ENCODE measurements at places on chromosomes 1 and 21.
A peak's percentile ranks its signal among the peaks of the same experiment; 100 is the strongest.

- H3K27me3 ChIP-seq = peaks cover 11% of the 10 kb centered on the region
- H3K27ac ChIP-seq = no peak overlapping the region
- no peak for DNase-seq
- no peaks in the 10 kb centered on the region for H3K4me1 ChIP-seq
- H3K4me3 ChIP-seq = no peak overlapping the region
Observed at GRCh38 chr21:45299864-45300785, 12.4 kb upstream of the POFUT2 start.

DNA sequence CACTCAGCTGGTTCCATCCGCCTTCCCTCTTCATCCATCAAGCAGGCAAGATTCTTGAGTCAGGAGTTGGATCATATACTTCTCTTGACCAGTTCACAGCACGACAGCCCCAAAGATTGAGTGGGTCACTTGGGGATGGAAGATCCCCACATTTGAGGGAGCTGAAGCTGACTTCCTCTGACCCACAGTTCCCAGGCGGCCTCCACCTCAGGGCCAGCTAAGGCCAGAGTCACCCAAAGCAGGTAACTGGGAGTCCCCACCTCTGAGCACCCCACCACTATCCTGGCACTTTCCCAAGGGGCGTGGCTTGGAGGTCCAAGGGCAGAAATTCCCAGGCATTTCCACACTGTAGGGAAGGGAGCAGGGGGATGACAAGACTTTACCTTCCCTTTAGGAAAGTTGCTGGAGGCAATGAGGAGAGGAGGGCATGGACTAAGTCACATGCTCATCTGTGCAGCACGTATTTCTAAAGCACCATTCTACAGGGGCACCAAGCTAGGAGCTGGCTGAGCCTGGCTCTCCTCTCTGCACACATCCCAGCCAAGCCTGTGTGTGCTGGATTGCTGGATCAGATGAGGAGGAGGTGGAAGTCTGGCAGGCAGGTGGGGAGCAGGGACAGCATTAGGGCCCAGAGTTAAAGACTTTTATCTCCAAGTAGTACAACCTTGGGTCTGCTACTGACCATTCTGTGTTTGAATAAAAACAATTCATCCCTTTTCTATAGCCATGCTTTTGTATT lies 1.3 kb upstream of the RD3 start:
- H3K27me3 ChIP-seq = peaks cover 9% of the 10 kb centered on the region
- no peak for DNase-seq

DNA sequence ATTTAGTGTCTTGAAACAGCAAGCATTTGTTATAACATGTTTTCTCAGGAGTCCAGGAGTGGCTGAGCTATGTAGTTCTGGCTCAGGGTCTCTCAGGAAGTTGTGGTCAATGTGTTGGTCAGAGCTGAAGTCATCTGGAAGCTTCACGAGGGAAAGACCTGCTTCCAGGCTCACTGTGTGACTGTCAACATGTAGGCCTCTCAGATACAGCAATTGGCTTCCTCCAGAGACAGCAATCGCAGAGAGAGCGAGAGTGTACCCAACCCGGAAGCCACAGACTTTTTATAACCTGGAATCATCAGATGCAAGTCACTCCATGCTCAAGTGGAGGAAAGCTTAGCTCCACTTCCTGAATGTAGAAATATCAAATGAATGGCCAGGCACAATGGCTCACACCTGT lies 40.9 kb downstream of the TNFRSF9 start:
- H3K36me3 ChIP-seq = no peaks in the 10 kb centered on the region
- peak overlapping the region; percentile 56 for H3K27ac ChIP-seq
- H3K27me3 ChIP-seq = no peaks in the 10 kb centered on the region
- H3K4me3 ChIP-seq = no peak overlapping the region

- no peaks in the 10 kb centered on the region for H3K27me3 ChIP-seq
- no peak for DNase-seq
- H3K4me3 ChIP-seq = no peak overlapping the region
- H3K4me1 ChIP-seq = peaks cover 50% of the 10 kb centered on the region
- peak overlapping the region; percentile 65 for H3K27ac ChIP-seq
Observed at GRCh38 chr1:172549621-172550280, 16.8 kb downstream of the SUCO start.

GRCh38 chr1:153506831-153507413 lies 28.9 kb downstream of the S100A6 start:
- H3K4me3 ChIP-seq = no peak overlapping the region
- no peaks in the 10 kb centered on the region for H3K36me3 ChIP-seq
- H3K27ac ChIP-seq = no peak overlapping the region
- H3K4me1 ChIP-seq = peaks cover 7% of the 10 kb centered on the region

GRCh38 chr1:118978914-118979701 lies 9.0 kb downstream of the TBX15 start:
- DNase-seq = no peak
- no peak overlapping the region for H3K27ac ChIP-seq
- peaks cover 87% of the 10 kb centered on the region for H3K27me3 ChIP-seq
- H3K4me3 ChIP-seq = no peak overlapping the region
- no peaks in the 10 kb centered on the region for H3K4me1 ChIP-seq

DNA sequence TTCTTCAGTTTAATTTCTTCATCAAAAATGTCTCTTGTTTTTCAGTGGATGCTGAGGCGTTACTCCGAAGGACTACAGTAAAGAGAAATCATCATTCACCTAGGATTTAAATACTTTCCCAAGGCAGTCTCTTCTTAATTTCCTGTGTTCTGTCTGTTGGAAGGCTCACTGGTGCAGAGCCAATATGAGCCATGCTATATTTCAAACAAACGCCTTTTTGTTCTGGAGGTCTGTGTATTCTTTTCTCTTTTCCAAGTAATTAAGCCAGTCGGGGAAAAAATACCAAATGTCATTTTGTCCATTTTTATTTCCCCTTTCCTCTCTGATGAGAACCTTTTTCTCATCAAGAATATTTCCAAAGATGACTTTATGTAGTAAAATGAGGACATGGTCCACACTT lies 206.5 kb downstream of the RWDD3 start:
- no peak overlapping the region for H3K4me3 ChIP-seq
- H3K4me1 ChIP-seq = no peaks in the 10 kb centered on the region
- H3K36me3 ChIP-seq = no peaks in the 10 kb centered on the region
- no peak overlapping the region for H3K27ac ChIP-seq
- DNase-seq = no peak

- H3K27ac ChIP-seq = no peak overlapping the region
- peaks cover 26% of the 10 kb centered on the region for H3K27me3 ChIP-seq
- no peaks in the 10 kb centered on the region for H3K36me3 ChIP-seq
- H3K4me3 ChIP-seq = no peak overlapping the region
Observed at GRCh38 chr1:4109628-4109940, 209.5 kb upstream of the C1orf174 start.

- no peaks in the 10 kb centered on the region for H3K27me3 ChIP-seq
- no peak for DNase-seq
- no peak overlapping the region for H3K4me3 ChIP-seq
- peaks cover 15% of the 10 kb centered on the region for H3K36me3 ChIP-seq
- H3K27ac ChIP-seq = no peak overlapping the region
Observed at GRCh38 chr1:28466226-28466778, 39.5 kb upstream of the RCC1 start.

DNA sequence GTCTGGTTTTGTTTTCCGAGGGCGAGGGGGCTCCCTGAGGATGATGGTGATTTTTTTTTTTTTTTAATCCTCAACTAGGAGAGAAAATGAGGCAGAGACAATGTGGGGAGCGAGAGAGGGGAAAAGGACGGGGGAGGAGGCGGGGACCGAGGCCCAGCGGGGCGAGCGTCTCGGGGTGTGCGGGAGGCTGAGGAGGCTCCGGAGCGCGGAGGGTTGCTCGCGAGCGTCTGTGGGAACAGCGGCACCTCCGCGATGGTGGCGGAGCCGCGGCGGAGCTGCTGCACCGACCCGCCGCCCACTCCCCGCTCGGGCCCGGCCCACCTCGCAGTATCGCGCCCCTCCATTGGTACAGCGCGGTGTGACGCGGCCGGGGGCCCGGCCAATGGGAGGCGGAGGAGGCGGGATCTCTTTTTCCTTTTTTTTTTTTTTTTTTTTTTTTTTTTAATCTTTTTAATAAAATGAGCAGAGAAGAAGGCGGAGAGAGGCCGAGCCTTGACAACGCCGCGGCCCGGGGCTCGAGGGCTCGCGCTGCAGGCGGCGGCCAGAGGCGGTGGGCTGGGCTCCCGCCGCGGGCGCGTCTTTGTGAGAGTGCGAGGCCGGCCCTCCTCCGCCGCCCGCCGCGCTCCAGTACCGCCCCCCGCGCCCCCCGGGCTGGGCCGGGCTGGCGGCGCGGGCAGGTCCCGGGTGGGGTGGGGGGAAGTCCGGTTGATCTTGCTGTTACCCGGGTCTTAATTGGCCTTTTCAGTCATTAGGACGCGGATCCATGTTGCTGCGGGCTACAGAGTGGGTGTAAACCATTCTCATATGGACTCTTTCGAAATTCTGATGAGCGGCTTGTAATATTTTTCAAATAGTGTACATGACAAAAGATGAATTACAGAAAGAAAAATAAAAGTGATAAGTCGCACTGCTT lies at the start of gene RERE:
TSS of gene RERE (minus strand) at position 229 of the 913 bp plus-strand sequence.
- DNase-seq = peak; percentile 97
- H3K4me1 ChIP-seq = peaks cover 42% of the 10 kb centered on the region
- H3K4me3 ChIP-seq = peak within 1 kb of the TSS; percentile 92
- H3K36me3 ChIP-seq = peaks cover 14% of the 10 kb centered on the region
- peak within 1 kb of the TSS; percentile 97 for H3K27ac ChIP-seq

- H3K27me3 ChIP-seq = peaks cover 51% of the 10 kb centered on the region
- no peaks in the 10 kb centered on the region for H3K36me3 ChIP-seq
- no peak overlapping the region for H3K27ac ChIP-seq
- H3K4me1 ChIP-seq = no peaks in the 10 kb centered on the region
- H3K4me3 ChIP-seq = no peak overlapping the region
- no peak for DNase-seq
Observed at GRCh38 chr21:42595283-42596187, 57.9 kb upstream of the PDE9A start.

- H3K4me3 ChIP-seq = peak overlapping the region; percentile 99
- DNase-seq = no peak
- peaks cover 47% of the 10 kb centered on the region for H3K36me3 ChIP-seq
- no peaks in the 10 kb centered on the region for H3K27me3 ChIP-seq
Observed at GRCh38 chr21:33268737-33269441, 2.7 kb downstream of the IL10RB start.

GRCh38 chr1:153476491-153477093 lies 16.1 kb upstream of the S100A7 start:
- H3K36me3 ChIP-seq = no peaks in the 10 kb centered on the region
- no peak overlapping the region for H3K4me3 ChIP-seq

- peaks cover 11% of the 10 kb centered on the region for H3K4me1 ChIP-seq
- DNase-seq = peak; percentile 54
- no peak overlapping the region for H3K4me3 ChIP-seq
- H3K27ac ChIP-seq = no peak overlapping the region
- peaks cover 9% of the 10 kb centered on the region for H3K27me3 ChIP-seq
- H3K36me3 ChIP-seq = peaks cover 13% of the 10 kb centered on the region
Observed at GRCh38 chr1:27388337-27389005, 4.0 kb upstream of the GPR3 start.

- H3K4me1 ChIP-seq = peaks cover 6% of the 10 kb centered on the region
- no peak for DNase-seq
- no peaks in the 10 kb centered on the region for H3K36me3 ChIP-seq
- H3K27me3 ChIP-seq = peaks cover 12% of the 10 kb centered on the region
Observed at GRCh38 chr1:40153073-40153770, 8.0 kb upstream of the RLF start.

GRCh38 chr1:110430901-110431300 lies 20.0 kb upstream of the PROK1 start:
- H3K4me1 ChIP-seq = no peaks in the 10 kb centered on the region
- H3K36me3 ChIP-seq = no peaks in the 10 kb centered on the region
- DNase-seq = no peak
- peaks cover 44% of the 10 kb centered on the region for H3K27me3 ChIP-seq

GRCh38 chr1:111212634-111213335 lies 12.3 kb upstream of the DENND2D start:
- peaks cover 60% of the 10 kb centered on the region for H3K4me1 ChIP-seq
- peaks cover 26% of the 10 kb centered on the region for H3K36me3 ChIP-seq
- H3K27me3 ChIP-seq = peaks cover 10% of the 10 kb centered on the region

DNA sequence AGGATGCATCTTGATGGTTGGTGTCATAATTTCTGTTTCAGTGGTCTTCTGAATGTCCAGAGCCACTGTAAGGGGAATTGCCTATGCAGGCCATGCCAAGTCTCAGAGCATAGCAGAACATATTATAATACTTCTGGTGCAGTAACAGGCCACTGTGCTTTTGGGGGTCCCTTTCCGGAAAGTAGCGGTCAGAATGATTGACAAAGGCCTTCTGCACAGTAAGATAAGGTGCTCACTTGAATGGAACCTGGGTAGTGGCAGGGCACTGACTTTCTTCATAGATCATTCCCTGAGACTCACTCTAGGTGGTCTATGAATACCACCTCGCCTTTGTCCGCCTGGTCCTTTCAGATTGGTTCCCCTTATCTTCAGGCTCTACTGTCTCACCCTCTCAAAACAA lies 28.9 kb downstream of the RWDD3 start:
- H3K27ac ChIP-seq = no peak overlapping the region
- no peaks in the 10 kb centered on the region for H3K4me1 ChIP-seq
- H3K4me3 ChIP-seq = no peak overlapping the region
- peaks cover 19% of the 10 kb centered on the region for H3K27me3 ChIP-seq
- H3K36me3 ChIP-seq = no peaks in the 10 kb centered on the region
- DNase-seq = no peak

- no peak overlapping the region for H3K27ac ChIP-seq
- no peak overlapping the region for H3K4me3 ChIP-seq
- DNase-seq = no peak
- H3K36me3 ChIP-seq = no peaks in the 10 kb centered on the region
Observed at GRCh38 chr1:110440877-110441276, 10.1 kb upstream of the PROK1 start.

DNA sequence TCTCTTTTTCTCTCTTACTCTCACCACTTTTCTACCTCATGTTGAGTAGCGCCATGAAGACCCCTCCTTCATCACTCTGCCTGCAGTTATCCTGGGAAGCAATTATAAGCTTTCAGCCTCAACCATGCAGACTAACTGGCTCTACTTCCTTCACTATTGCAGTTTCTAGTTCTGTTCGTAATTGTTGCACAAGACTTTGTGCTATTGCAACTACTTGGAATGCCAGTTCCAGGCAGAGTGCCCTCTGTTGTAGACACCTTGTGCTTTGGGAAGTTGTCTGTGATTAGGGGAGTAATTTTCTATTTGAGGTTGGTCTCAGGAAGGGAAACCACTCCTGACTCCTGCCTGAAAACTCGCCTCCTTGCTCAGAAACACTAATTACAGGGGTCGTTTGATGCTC lies 19.4 kb downstream of the PGM1 start:
- no peaks in the 10 kb centered on the region for H3K27me3 ChIP-seq
- H3K36me3 ChIP-seq = peaks cover 1% of the 10 kb centered on the region
- peaks cover 10% of the 10 kb centered on the region for H3K4me1 ChIP-seq
- H3K27ac ChIP-seq = no peak overlapping the region

Measured in central memory CD8-positive, alpha-beta T cell (primary cell).